ENCODE measurements at places on chromosomes 3 and 15.

DNA sequence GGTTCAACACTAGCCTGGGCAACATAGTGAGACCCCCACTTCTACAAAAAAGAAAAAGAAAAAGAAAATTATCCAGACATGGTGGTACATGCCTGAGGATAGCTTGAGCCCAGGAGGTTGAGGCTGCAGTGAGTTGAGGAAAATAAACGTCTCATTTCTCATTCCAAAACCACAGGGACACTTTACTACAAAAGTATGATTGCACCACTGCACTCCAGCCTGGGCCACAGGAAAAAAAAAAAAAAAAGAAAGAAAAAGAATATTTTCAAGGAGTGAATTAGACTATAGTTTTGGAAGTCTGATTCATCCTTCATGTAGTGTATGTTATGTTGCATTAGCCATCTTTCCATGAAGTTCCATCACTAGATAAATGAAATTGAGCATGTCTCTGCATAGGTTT, 149.5 kb upstream of the THBS1 start:
- DNase-seq, result no peak

DNA sequence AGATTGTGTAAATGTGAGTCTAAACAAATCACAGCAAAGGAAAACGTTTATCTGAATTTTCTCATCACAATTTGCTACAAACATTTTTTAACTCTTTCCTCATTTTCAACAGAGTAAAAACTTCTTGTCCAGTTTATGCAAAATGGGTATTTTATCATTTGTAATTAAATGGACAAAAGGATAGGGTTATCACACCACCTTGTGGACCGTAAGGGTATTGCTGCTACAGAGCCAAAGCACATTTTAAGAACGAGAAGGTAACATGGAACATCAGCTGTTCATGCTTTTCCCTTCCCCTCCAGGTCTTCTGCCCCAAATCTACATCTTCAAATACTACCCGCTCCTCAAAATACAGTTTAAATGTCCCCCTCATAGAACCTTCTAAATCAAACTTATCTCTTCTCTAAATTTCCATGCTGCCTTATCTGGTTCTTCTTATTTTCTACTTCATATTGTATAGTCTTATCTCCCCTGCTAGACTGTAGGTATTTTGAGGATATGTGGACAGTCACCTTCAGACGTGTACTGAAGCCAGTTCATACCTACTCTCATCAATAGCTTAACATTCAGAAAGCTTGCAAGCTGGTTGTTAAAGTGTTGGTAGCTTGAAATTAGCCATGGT, 12.8 kb upstream of the SETMAR start:
- DNase-seq, result peak; percentile 22

- no peak for DNase-seq
Measured at GRCh38 chr3:2268779-2269178, 170.1 kb downstream of the CNTN4 start.

- no peak for DNase-seq
Measured at GRCh38 chr3:139280027-139280671, 63.7 kb upstream of the MRPS22 start.

GRCh38 chr15:100221471-100222348, 120.1 kb downstream of the ADAMTS17 start:
- DNase-seq, result no peak

DNA sequence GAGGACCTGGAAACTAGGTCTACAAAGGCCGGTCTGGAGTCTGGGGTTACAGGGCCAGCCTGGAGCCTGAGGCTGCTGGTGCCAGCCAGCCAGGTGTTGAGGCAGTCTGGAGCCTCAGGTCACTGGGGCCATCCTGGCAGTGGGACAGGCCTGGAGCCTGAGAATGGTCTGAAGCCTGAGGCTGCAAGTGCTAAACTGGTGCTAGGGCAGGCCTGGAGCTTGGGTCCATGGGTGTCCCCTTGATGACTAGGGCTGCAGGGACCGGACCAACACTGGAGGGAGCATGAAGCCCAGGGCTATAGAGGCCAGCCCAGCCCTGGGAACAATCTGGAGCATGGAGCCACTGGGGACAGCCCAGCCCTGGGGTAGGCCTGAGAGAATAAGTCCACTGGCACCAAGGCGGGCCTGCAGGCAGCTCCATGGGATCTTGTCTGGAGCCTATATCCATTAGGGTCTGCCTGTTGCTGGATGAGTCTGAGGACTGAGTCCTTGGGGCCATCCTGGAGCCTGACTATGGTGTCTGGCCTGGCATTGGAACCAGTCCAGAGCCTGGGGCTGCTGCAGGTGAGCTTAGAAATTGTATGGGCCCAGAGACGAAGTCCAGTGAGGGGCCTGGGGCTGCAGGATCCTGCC, 101.9 kb downstream of the GLDN start:
- DNase-seq, result no peak

DNA sequence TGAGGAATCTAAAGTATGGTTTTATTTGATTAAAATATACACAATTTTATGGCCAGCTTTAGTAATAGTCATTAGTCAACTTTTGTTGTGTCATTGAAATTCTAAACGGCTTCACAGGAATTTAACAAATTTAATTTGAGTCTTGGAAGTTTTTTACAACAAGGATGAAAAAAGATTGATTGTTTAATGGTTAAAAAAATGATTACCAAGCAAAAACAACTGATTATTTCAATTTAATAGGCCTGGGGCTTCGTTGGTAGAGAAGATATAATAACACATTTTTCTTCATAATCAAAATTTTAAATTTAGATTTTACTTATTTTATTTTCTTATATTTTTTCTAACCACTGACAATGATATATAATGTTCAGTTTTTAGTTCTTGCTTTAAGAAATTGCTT, 4.4 kb downstream of the MME start:
- no peak for DNase-seq

DNA sequence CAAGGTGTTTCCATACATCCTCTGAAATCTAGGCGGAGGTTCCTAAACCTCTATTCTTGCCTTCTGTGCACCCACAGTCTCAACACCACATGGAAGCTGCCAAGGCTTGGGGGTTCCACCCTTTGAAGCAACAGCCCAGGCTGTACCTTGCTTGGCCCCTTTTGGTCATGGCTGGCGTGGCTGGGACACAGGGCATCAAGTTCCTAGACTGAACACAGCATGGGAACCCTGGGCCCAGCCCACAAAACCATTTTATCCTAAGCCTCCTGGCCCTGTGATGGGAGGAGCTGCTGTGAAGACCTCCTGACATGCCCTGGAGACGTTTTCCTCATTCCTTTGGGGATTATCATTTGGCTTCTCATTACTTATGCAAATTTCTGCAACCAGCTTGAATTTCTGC, 739.0 kb upstream of the NECTIN3 start:
- no peak for DNase-seq

GRCh38 chr3:20916951-20917606, 731.1 kb upstream of the SGO1 start:
- DNase-seq, result no peak

GRCh38 chr3:3433711-3434110, 254.2 kb upstream of the CRBN start:
- no peak for DNase-seq

DNA sequence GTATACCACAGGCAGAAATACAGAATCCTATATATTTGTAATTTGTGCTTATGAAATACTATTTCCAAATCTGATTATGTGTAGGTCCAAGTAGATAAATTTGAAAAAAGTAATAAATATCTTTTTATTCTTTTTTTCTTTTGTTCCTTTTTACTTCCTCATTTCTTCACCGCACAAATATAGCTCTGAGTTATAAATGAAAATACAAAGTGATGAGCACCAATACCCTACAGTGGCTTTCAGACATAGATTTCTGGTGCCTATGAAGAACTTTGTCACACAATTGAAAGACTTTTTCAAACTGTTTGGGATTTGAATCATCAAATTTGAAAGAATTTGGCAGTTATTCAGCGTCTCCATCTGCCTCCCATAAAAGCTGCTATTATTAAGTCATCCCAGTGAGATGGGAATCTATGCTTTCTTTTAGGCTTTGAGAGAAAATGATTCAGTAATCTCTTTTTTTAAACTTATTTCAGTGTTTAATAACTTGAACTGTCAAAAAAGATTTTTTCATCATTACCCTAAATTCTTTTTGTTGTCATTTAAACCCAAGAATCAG, 363.6 kb upstream of the GOLIM4 start:
- no peak for DNase-seq

GRCh38 chr15:25785641-25786025, 77.5 kb downstream of the ATP10A start:
- no peak for DNase-seq

DNA sequence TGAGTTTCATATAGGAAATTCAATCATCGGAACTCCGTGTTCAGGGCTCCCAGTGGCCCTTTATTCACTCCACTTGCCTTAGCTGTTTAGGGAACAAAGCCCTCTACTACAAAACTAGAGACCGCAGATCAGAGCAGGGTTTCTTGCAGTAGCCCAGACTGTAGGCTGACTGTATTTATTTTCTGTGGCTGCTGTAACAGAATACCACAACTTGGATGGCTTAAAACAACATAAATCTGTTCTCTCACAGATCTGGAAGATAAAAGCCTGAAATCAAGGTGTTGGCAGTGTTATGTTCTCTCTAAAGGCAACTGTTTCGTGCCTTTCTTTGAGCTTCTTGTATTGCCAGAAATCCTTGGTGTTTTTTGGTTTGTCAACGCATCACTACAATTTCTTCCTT, 479.0 kb downstream of the AGBL1 start:
- no peak for DNase-seq

- no peak for DNase-seq
Measured at GRCh38 chr3:32283304-32283703, 44.8 kb downstream of the CMTM8 start.

GRCh38 chr15:41122849-41123248, 6.8 kb upstream of the INO80 start:
- DNase-seq, result no peak

DNA sequence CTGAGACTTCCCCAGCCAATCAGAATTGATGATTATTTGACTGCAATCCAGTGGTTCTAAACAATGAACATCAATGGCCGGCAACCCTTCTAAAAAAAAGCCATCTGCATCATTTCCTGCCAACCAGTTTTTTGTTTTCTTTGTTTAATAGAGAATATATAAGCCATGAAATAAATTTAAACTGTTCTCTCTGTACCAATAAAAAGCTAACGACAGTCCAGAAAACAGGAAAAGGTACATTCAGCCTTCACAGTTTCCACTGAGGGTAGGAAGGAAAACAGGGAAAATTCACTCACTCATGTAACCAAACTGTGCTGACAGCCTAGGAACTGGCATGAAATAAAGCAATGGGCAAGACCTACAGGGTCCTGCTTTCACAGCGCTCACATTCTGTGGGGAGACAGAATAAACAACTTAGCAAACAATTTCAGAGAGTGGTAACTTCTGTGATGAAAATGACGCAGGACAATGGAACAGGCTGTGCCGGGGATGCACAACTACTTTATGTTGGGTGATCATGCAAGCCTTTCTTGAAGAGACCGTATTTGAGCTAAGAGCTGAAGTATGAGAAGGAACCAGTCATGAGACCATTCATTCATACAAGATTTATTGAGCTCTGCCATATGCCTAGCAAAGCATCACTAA, 630.1 kb downstream of the MAGI1 start:
- DNase-seq, result no peak

- no peak for DNase-seq
Measured at GRCh38 chr3:69160525-69160924, 38.1 kb upstream of the LMOD3 start.

- peak; percentile 59 for DNase-seq
Measured at GRCh38 chr15:78976691-78977090, 31.8 kb upstream of the CTSH start.

- no peak for DNase-seq
Measured at GRCh38 chr3:48747015-48747615, 30.1 kb upstream of the IP6K2 start.

DNA sequence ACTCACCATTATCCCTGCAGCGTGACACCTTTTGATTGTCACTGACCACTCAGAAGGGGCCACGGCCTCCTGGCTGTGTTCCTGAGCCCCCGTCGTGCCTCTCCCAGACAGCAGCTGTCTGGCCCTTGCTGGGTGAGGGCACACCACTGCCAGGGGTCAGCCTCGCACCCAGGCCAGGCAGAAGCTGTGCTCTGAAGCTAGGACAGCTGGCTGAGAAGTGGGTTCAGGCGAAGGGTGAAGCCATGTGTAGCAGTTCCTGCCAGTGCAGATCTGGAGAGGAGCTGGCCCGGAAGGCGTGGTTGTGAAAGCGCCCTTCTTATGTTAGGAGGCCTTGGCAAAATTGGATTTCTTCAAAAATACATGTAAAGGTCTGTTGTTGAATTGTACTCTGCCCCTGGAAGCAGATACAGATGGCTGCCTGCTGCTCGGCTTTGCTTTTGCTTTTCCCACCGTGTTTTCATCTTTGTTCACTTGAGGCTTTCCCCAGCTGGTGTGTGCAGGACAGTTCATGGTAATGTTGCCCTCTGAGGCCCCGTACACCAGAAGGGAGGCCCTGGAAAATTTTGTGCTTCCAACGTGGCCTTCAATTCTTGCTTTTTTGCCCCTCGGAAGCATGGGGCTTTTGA, 49.1 kb downstream of the KLHL25 start:
- no peak for DNase-seq

GRCh38 chr3:53217175-53217574, 38.6 kb downstream of the TKT start:
- DNase-seq, result no peak

DNA sequence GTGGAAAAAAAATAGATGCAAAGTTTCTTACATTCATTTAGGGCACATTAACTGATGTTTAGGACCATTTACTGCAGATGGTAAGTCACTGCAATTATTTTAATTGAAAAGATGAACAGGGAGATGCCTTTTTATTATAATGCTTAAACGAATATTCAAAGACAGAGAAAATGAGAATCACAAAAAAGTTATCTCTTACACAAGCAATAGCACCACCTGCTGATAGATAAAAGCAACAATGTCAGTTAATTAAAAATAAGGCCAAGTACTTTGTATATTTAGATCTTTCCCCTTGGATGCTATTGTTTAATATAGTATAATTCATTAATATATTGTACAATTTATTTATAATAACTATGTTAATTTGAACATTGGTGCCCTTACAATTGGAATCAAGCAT, 55.9 kb downstream of the IFT80 start:
- DNase-seq, result peak; percentile 23

GRCh38 chr3:128950223-128950938, 43.5 kb downstream of the CFAP92 start:
- no peak for DNase-seq

DNA sequence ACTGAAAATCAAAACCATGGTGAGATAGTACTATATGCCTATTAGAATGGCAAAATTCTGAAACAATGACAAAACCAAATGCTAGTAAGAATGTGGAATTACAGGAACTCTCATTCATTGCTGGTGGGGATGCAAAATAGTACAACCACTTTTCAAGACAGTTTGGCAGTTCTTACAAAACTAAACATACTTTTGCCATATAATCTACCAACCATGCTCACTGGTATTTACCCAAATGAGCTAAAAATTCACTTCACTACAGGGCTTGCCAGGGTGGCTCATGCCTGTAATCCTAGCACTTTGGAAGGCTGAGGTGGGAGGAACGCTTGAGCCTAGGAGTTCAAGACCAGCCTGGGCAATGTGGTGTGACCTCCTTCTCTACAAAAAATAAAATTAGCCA, 40.0 kb downstream of the MYO9A start:
- no peak for DNase-seq

- DNase-seq, result no peak
Measured at GRCh38 chr15:92068121-92068520, 214.6 kb downstream of the SLCO3A1 start.

- no peak for DNase-seq
Measured at GRCh38 chr3:141507392-141508066, 20.7 kb downstream of the RASA2 start.

- no peak for DNase-seq
Measured at GRCh38 chr3:112629425-112629824, 11.5 kb downstream of the CCDC80 start.

- DNase-seq, result no peak
Measured at GRCh38 chr3:143736205-143736997, 111.9 kb downstream of the SLC9A9 start.

- peak; percentile 34 for DNase-seq
Measured at GRCh38 chr3:179929091-179929529, 107.6 kb downstream of the PEX5L start.

All from GM13976 (cell line).